Activated CD8-positive, alpha-beta memory T cell treated with anti-CD3 and anti-CD28 coated beads, Interleukin-2, amount 10 ng/mL, durations not matched to agents 7 days and 5 days (primary cell): ENCODE measurements at places on chromosomes 12 and 14. TPM values are rescaled to one million over a fixed set of nuclear protein-coding genes. Genes with fewer than 3 reads are reported as not detected.

GRCh38 chr12:25025260-25025659 is 76.4 kb upstream of the BCAT1 start:
- DNase-seq, result no peak

GRCh38 chr12:114656906-114657596 is 26.9 kb downstream of the TBX3 start:
- DNase-seq, result no peak

GRCh38 chr14:94179244-94179643 is 5.1 kb downstream of the PPP4R4 start:
- no peak for DNase-seq

DNA sequence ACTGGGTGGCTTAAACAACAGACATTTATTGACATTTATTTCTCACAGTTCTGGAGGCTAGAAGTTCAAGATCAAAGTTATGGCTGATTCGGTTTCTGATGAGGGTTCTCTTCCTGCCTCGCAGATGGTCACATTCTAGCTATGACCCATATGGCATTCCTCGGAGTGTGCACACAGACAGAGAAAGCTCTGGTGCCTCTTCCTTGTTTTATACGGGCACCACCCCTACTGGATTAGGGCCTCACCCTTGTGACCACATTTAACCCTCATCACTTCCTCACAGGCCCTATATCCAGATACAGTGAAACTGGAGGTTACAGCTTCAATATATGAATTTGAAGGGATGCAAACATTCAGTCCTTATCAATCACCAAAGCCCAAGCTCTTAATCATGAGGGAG is 77.0 kb upstream of the OVCH1 start:
- no peak for DNase-seq

DNA sequence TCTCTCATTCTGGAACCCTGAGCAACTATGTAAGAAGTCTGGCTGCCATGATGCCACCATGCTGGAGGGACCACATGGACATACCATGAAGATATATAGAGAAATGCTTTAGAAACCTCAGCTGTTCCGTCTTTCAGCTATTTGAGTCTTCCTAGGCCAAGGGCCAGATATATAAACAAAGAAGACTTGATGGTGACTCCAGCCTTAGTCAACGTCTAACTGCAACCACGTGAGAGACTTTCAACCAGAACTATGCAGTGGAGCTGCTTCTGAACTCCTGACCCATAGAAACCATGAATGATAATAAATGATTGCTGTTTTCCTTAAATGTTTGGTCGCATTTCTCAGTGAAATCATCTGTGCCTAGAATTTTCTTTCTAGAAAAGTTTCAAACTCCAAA is 20.0 kb upstream of the KITLG start:
- DNase-seq, result no peak

DNA sequence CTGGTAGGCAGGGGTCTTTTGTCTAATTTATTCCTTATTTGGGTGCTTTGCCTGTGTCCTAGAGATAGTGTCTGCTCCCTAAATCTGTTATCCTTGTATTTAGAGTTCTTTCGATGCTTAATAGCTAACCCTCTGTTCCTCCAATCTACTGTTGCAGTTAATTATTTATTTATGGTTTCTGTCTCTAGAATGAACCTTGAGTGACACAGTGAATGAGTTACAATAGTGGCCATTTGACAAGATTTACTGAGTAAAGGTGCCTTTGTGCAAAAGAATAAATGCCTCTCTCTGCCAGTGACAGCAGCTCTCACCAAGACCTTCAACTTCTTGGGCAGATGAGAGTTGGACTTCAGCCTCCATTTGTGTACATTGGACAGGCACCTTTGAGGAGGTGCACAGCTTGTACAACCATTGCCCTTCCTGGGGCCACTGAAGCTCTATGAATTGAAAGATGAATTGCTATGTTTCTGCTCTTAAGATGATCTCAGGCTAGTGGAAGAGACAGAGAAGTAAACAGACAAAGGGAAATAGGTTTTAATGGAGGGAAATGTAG is 165.9 kb downstream of the DERA start:
- DNase-seq, result no peak

DNA sequence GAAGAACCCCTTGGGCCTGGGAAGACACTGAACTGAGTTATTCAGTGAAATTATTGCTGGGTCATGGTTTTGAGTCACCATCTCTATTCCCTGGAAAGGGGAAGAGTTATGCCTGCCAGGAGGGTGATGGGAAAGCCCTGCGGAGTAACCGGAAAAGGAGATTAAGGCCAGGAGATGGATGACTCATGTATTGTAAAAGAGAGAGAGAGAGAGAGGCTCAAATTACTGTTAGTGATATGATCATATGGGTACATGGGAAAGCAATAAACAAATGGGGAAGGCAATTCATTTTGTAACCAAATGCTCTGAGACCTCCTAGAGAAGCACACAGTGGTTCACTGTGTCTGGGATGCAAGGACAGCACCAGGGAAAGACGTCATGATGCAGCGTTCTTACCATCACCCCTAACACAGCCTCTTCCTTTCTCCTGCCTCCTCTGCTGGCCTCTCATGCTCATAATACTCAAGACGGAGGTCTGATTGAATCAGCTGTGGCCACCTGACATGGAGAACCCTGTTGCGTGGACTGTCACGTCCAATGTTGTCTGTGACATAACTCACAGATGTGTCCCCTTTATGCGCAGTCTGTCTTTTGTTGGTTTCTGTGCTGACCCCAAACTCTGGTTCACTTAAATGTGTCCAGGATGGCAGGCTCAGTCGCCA is 243.7 kb downstream of the TMEM132D start:
- no peak for DNase-seq

GRCh38 chr12:47067771-47068431 is 11.5 kb upstream of the PCED1B start:
- no peak for DNase-seq

DNA sequence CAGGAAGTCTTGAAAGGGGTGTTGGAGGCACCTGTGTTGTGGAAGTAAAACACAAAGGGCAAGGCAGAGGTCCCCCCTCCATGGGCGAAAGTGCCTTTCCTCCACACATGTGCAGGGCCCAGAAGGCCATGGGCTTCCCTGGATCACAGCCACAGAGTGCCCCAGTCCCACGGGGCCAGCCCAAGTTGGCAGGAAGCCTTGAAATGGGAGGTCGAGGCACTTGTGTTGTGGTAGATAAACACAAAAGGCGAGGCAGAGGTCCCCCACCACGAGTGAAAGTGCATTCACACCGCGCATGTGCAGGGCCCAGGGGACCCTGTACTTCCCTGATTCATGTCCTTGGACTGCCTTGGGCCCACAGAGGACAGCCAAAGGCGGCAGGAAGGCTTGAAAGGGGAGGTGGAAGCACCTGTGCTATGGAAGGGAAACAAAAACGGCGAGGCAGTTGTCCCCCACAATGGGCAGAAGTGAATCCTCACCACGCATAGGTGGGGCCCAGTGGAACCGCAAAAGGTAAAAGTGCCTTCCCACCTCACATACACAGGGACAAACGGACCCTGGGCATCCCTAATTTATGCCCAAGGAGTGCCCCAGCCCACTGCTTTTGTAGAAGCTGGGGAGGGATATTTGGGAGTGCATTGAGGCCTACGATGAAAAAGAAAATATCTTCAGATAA is 585.4 kb downstream of the ALG10 start:
- no peak for DNase-seq

- no peak for DNase-seq
These were observed 34.3 kb upstream of the UNC79 start for GRCh38 chr14:93396456-93396855.

GRCh38 chr14:75499084-75499875 is 23.0 kb upstream of the BATF start:
- DNase-seq, result peak; percentile 86

- no peak for DNase-seq
These were observed 41.7 kb upstream of the MYRFL start for GRCh38 chr12:69783365-69783764.

GRCh38 chr14:94423453-94424056 is 29.0 kb downstream of the SERPINA11 start:
- DNase-seq, result peak; percentile 60

- no peak for DNase-seq
These were observed 211.9 kb downstream of the APAF1 start for GRCh38 chr12:98856897-98857540.

- no peak for DNase-seq
These were observed 118.9 kb downstream of the VEZT start for GRCh38 chr12:95336387-95337067.

DNA sequence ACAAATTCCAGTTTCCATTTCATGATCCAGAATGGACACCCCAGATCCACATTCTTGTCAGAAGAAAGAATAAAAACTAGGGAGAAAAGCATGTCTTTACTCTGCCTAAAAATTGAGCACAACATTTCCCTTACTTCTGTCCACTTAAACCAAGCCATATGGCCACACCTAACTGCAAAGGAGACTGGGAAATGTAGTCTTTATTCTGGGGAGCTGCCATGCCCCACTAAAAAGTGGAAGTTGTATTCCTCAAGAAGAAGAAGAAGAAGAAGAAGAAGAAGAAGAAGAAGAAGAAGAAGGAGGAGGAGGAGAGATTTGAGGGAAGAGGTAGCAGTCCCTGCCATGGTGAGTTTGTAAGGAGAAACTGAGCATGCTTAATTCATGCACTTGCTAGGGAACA is 84.5 kb downstream of the GPR65 start:
- DNase-seq, result no peak

- DNase-seq, result no peak
These were observed 134.9 kb upstream of the MAX start for GRCh38 chr14:65237023-65237814.

DNA sequence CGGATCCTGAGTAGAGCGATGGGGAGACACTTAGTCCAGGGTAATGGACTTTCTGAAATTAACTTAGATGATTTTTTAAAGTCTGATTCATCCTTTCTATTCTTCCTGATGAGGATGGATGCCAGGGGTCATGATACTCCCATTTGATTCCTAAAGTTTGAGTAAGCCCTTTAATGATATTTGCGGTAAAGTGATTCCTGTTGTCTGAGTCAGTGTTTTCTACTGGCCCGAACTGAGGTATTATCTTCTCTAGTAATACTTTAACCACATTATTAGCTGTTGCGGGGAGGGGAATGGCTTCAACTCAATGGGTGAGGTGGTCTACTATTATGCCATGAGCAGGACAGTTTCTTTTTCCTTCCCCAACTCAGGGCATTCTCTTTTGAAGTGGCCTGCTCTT is 111.6 kb downstream of the RIN3 start:
- DNase-seq, result no peak

- DNase-seq, result no peak
These were observed 341 bp downstream of the ZNF10 start for GRCh38 chr12:133130808-133131128.

- no peak for DNase-seq
These were observed 504.7 kb upstream of the MIS18BP1 start for GRCh38 chr14:45757655-45758054.

GRCh38 chr14:69593018-69593677 is 18.2 kb upstream of the SUSD6 start:
- DNase-seq, result no peak

DNA sequence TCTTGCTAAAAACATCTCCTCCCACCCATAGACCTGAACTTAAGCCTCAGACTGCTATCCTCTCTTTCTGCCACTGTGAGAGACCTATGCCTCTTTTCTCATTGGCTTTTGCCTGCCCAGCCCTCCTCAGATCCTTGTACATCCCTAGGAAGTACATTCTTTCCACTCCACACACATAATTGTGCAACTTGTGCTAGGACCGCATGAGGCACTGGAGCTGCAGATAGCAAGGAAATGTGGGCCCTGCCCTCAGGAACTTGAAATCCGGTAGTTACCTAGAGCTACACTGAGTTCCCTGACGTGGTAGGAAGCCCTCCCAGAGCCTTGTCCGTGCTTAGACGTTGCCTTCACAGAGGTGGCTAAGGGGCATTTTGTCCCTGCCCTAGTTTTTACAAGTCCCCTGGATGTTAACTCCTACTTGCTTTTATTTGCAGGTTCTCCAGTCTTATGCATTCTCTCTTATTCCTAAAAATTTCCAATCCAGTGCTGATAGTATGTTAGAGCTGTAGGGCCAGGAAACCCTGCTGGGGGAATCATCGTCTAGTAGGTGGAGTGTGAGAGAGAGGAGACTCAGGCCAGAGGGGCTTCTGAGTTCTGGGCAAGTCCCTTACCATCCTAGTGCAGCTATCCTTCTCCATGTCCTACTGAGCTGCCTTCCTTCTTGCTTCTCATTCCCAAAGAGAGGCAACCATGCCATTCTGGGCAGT is 41.3 kb downstream of the NTF3 start:
- DNase-seq, result no peak

GRCh38 chr12:30691122-30691879 is 4.4 kb downstream of the IPO8 start:
- DNase-seq, result no peak

DNA sequence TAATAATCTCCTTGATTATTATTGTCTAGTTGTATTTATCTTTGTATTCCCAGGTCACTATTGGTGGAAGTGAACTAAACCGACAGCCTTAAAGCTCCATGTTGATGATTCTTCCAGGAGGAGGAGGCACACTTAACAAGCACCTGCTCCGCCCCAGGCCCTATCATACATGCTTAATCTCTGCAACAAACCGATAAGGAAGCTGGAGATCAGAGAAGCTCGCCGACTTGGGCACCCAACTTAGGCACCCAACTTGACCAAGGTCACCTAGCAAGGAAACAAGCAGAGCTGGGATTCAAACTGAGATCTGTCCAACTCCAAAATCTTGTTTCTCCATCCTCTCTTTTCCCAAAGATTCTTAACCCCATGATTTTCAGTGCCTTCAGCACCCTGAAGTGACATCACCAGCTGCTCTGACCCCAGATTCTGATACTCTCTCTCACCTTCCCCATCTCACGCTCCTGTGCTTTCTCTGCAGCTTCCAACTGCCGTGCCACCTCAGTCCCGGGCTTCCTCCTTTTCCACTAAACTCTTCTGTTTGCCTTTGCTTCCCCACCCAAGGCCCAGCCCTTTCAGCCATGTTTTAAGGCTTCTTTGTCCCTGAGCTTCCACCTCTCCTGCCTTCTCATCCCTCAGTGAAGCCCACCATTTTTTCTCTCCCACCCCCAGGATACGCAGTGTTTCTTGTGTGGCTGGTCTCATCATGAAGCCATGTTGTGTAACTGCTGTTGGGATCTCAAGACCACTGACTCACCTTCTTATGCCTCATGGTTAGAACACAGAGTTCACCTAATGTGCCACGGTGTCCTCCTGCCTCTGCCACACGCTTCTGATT is 6.6 kb upstream of the KRT18 start:
- DNase-seq, result no peak

The RNASE8 gene
- total RNA-seq, result not detected

The MIP gene
- total RNA-seq, result not detected

The MDGA2 gene
- not detected for total RNA-seq

The OR4K15 gene
- not detected for total RNA-seq

The MMAB gene
- 35.4 TPM for total RNA-seq

The E2F7 gene
- 20.2 TPM for total RNA-seq

The SPIC gene
- not detected for total RNA-seq

The TRHDE gene
- not detected for total RNA-seq

The RPGRIP1 gene
- not detected for total RNA-seq

The TAS2R31 gene
- 2.0 TPM for total RNA-seq

The FITM1 gene
- total RNA-seq, result 0.77 TPM

The OR6C2 gene
- total RNA-seq, result not detected

The FAM222A gene
- total RNA-seq, result 1.6 TPM

The LRRK2 gene
- 0.23 TPM for total RNA-seq

The ACSS3 gene
- not detected for total RNA-seq

The GPR84 gene
- total RNA-seq, result 0.59 TPM

The TAS2R14 gene
- 1.5 TPM for total RNA-seq
